Placental pericyte (primary cell): ENCODE measurements at places on chromosomes 7 and 10. TPM values are rescaled to one million over a fixed set of nuclear protein-coding genes. Genes with fewer than 3 reads are reported as not detected.

The MOGAT3 gene
- not detected in 2 replicates for total RNA-seq

The NRP1 gene
- total RNA-seq: 205 and 421 TPM in 2 replicates

The ZPBP gene
- total RNA-seq: not detected in 2 replicates

The LIPF gene
- not detected in 2 replicates for total RNA-seq

The GRID2IP gene
- not detected in 2 replicates for total RNA-seq

The FAM221A gene
- total RNA-seq: 1.0 and 1.1 TPM in 2 replicates

The ZNF12 gene
- total RNA-seq: 18.6 and 19.8 TPM in 2 replicates

The CPEB3 gene
- 0.86 and 1.8 TPM in 2 replicates for total RNA-seq

The AKR1E2 gene
- 10.1 and 15.3 TPM in 2 replicates for total RNA-seq

The C1QL3 gene
- not detected in 2 replicates for total RNA-seq

The LIPM gene
- total RNA-seq: not detected in 2 replicates

The ADAMTS14 gene
- total RNA-seq: 2.2 and 12.5 TPM in 2 replicates

The NKX1-2 gene
- total RNA-seq: not detected in 2 replicates

The CPA2 gene
- total RNA-seq: 0.22 TPM in 1 of 2 replicates, not detected in the other

The CRYGN gene
- not detected in 2 replicates for total RNA-seq

The ACBD7 gene
- total RNA-seq: 0.72 TPM in 1 of 2 replicates, not detected in the other
